Stimulated activated CD4-positive, alpha-beta T cell treated with anti-CD3 and anti-CD28 coated beads, Interleukin-15, amount 100 ng/mL, for 1 hour (primary cell): ENCODE measurements at places on chromosomes 12 and 14.

DNA sequence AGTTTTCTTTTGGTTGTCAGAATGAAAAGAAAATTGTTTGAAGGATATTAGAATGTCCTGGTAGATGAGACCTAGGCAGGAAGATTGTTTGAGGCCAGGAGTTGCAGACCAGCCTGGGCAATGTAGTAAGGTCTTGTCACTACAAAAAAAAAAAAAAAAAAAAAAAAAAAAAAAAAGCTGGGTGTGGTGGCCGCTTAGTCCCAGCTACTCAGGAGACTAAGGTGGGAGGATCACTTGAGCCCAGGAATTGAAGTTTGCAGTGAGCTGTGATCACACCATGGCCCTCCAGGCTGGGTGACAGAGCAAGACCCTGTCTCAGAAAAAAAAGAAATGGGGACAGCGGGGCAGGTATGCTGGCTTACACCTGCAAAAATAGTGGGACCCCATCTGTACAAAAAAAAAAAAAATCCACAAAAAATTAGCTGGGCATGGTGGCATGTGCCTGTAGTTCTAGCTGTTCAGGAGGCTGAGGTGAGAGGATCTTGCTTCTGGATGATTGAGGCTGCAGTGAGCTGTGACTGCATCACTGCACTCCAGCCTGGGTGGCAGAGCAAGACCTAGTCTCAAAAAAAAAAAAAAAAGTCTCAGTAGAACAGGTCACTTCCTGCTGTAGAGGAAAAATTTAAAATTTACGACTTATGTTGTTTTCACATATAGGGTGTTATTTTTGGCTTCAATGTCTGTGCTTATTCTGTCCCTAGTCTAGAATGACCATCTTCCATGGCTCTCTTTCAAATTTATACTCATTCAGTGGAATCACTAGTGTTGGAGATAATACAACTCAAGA is 70.7 kb downstream of the PPHLN1 start:
- no peak for DNase-seq

DNA sequence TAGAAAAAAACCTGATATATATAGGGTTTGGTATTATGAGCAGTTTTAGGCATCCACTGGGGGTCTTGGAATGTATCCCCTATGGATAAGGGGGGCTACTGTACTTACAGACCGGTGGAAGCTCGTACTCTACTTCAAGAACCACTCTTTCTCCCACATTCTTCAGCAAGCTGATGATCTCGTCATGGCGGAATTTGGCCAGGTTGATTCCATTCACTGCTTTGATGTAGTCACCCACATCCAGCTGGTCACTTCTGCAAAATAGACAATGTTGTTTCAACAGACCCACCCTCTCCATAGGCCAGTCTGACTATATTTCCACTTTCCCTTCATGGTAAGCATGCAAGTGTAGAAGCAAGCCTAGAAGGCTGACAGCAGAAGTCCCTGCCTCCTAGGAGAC is 139.9 kb downstream of the GRIP1 start:
- no peak for DNase-seq

- DNase-seq = no peak
These were observed 39.8 kb downstream of the GRIN2B start for GRCh38 chr12:13941258-13942249.

GRCh38 chr12:107418981-107419380 is 266.6 kb upstream of the PWP1 start:
- DNase-seq = no peak

GRCh38 chr12:96120359-96121100 is 73.6 kb upstream of the ELK3 start:
- no peak for DNase-seq
